ENCODE measurements at places on chromosomes 12 and 14.

- DNase-seq, result no peak
Observed at GRCh38 chr14:32379447-32379846, 50.3 kb downstream of the AKAP6 start.

GRCh38 chr14:58693048-58693447, 55.3 kb downstream of the DACT1 start:
- no peak for DNase-seq

DNA sequence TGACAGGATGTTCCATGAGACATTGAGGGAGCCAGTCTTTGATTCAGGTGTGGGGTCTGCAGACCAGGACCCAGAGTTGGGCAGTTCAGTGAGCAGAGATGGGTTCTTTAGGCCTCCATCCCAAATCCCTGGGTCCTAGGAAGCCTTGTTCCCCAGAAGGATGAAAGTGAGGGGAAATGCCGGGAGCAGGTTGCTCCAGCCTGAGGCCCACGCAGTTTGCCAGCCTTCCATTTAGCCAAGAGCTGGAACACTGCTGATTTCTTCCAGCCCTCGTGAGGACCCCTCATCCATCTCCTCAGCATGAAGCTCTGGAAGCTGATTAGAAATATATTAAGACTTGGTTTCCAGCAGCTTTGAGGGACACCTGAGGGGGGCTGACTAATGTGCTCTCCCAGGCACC, 12.1 kb downstream of the C14orf132 start:
- no peak for DNase-seq

DNA sequence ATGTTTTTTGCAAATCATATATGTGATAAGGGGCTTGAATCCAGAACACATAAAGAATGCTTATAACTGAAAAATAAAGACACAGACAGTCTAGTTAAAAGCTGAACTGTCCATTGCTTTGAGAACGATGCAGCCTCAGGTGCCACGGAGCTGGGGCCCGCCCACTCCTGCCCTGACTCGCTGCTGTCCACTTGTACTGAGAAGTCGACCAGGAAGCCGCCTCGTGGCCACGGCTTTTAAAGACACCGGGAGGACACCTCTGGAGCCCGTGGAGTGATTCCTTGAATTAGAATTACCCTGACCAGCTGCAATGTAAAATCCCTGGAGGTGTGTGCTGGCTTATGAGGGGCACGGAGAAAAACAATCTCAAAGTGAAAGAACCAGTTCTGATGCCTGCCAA, 23.9 kb upstream of the TEX22 start:
- no peak for DNase-seq

- DNase-seq, result no peak
Observed at GRCh38 chr14:91144425-91145145, 30.7 kb downstream of the DGLUCY start.

DNA sequence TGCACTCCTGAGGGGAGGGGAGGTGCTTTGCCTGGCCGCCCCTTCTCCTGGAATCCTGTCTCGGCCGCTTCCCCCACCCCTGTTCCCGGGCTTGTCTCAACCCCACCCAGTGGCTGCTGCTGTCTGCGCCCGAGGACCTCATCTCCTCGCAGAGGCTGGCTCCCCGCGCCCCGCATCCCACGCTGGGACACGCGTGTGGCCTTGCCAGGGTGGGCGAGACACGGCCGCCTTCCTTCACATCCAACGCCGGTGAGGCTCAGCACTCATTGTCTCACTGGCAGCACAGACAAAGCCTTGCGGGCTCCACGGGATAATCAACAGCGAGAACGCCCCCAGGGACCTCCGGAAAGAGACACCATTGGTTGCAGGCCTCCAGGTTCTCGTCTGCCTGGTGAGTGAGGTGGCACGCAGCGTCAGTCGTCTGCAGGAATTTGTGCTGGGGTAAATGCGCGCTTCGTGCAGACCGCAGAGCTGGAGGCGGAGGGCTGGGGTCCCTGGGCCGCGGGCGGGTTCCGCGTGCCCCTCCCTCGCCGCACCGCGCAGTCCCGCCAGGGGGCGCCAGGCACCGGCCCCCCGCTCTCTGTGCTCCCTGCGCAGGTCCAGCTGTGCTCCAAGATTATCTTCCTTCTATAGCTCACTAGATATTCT, 26.8 kb downstream of the CCDC177 start:
- no peak for DNase-seq

- no peak for DNase-seq
Observed at GRCh38 chr12:122020795-122021192, 890 bp upstream of the BCL7A start.

- DNase-seq, result no peak
Observed at GRCh38 chr12:96360550-96360949, 39.7 kb downstream of the CDK17 start.

DNA sequence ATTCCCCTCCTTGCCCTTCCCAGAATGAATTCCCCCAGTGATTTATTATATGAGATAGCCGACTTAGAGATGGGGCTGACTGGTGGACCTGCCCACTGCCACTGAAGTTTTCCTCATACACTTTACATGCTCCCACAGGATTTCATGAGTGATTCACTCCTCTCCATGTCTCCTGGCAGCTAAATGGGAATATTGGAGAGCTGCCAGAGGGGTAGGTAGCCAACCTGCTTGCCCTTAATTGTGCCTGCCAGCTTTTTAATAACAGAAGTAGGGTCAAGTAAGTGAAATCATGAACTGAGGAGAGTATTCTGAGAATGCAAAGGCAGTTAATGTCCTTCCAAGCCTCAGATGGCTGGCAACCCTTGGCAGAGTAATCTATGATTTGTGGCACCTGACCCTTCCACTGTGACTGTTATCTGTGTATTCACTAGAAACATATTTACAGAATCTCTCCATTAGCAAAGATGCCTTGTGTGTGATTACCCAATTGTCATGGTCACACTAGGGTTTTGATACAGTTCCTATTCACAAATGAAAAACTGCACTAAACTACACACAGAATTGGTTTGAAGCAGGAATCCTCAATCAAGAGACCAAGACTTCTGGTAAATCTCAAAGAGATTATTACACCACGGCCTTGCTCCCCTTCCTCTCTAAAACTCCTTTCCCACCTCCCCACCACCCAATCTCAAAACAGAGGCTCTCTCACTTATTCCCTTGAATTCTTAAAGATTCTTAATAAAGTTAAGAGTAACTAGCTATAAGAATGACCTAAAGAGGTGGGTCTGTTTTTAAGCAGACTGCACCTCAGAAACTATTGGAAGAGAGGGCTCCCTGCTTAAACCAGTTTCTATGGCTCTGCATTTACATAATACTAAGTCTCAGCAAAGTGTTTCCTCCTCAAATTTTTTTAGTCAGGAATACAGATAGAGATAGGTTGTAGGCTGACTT, 17.2 kb downstream of the NKX2-1 start:
- no peak for DNase-seq

DNA sequence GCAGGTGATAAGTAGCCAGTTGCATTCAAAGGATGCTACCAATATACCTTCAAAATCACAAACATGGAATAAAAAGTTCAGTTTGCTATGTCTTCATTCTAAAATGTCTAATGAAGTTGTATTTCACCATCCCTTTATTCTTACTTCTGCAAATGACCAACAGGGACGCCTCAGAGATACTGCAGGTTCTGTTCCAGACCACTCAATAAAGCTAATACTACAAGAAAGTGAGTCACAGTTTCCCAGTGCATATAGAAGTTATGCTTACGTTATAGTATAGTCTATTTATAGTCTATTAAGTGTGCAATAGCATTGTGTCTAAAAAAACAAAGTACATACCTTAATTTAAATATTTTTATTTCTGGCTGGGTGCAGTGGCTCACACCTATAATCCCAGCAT, 29.3 kb upstream of the EIF5 start:
- no peak for DNase-seq

DNA sequence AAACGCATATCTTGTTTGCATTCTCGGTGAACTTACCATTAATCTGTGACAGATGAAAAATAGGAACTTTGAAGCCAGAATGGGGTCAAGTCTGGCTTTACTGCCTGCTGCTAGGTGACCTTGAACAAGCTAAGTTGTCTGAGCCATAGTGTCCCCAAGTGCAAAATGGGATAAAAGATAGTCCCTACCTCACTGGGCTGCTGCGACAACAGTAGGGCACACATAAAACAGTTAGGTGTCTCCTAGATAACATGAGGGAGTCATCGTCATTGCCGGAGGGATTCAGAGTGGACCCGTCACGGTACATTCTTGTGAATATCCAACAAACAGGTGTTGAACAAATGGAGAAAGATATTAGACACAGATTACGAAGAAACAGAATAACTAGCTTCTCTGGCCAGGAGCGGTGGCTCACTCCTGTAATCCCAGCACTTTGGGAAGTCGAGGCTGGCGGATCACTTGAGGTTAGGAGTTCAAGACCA, 71.2 kb downstream of the NINJ2 start:
- no peak for DNase-seq

DNA sequence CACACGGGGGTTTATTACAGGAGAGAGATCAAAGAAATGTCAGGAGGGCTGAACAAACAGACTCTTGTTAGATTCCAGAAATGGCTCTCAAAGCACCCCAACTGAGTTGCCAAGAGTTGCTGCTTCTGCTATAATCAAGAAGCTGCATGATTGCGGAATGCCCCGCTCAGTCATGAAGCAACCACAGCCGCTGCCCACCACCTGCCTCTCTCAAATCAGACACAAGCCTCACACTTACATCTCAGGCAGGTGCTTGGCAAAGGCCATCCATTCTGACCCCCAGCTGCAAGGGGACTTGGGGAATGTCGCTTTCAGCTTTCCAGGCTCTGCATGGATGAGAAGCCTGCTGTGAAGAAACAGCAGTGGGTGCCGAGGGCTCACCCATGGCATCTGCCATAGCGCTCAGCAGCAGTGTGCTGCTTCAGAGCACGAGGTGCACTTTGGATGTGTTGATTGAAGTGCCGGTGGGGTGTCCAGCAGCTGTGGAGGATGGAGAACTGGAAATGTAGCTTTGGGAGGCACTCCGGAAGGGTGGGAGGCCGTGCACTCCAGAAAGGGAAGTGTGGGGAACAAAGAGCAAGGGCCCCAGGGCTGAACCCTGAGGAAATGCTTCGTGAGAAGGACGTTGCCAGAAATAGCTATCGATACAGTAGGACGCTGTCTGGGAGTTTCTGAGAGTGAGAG, 37.7 kb downstream of the LRRC74A start:
- DNase-seq, result no peak
